ENCODE measurements at places on chromosomes 2 and 18.

GRCh38 chr2:8534729-8535468, 147.0 kb upstream of the ID2 start:
- no peak for DNase-seq

DNA sequence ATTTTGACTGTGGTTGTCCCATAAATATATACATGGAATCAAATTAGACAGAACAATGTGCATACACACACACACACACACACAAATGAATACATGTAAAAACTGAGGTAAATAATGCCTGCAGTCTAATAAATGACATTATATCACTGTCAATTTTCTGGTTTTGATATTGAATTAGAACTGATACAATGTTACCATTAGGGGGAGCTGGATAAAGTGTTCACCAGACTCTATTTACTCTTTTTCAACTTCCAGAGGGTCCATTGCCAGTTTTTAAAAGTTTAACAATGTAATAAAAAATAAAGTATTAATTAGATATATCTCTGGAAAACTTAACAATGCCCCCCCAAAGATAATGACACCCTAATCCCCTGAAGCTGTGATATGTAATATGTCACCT, 1666.8 kb upstream of the TMEFF2 start:
- DNase-seq, result no peak

GRCh38 chr2:177549171-177549570, 156.6 kb downstream of the AGPS start:
- DNase-seq, result no peak

- peak; percentile 57 for DNase-seq
These were observed 154.3 kb upstream of the FN1 start for GRCh38 chr2:215590010-215590745.

DNA sequence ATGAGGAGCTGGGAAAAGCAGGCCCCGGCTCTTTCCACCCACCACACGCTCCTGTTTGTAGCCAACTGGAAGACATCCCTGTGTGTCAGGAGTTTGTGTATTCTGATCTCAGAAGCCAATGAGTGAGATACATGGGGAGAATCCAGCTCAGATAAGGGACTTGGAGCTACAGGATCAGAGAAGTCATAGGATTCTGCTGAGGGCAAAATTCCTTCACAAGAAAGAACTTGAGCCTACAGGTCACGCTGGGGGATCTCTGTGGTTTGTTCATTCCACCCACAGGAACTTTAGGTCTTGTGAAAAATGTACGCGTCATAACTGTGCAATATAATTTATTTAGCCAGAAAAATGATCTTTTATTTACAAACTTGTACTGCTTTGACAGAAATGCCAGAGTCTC, 80.1 kb upstream of the SMIM21 start:
- peak; percentile 53 for DNase-seq

DNA sequence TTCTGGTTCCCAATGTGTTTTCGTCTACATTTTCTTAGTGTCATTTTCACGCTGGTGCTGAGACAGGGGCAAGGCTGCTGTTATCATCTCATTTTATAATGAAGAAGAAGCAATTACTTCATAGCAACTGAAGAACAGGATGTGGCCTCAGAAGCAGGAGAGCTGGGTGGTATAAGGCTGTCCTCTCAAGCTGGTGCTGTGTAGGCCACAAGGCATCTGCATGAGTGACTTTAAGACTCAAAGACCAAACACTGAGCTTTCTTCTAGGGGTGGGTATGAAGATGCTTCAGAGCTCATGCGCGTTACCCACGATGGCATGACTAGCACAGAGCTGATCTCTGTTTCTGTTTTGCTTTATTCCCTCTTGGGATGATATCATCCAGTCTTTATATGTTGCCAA, 7.3 kb downstream of the IL36G start:
- no peak for DNase-seq

DNA sequence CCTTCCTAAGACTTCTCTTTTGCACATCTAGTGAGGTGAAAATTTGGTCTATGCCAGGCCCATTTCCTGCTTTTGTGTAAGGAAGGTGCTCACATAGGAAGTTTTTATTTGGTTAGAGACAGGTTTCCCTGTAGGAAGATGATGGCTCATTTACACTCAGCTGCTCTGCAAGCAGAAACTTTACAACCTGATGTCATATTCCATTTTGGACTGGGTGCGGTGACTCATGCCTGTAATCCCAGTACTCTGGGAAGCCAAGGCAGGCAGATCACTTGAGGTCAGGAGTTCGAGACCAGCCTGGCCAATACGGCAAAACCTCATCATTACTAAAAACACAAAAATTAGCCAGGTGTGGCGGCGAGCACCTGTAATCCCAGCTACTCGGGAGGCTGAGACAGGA, 35.8 kb downstream of the CASP10 start:
- DNase-seq, result peak; percentile 31

DNA sequence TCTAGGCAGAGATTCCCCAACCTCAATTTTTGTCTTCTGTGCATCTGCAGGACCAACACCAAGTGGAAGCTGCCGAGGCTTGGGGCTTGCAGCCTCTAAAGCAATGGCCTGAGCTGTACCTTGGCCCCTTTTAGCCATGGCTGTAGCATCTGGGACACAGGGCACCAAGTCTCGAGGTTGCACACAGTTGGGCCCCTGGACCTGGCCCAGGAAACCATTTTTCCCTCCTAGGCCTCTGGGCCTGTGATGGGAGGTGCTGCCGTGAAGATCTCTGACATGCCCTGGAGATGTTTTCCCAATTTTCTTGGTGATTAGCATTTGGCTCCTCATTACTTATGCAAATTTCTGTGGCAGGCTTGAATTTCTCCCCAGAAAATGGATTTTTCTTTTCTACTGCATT, 105.7 kb upstream of the LDAH start:
- no peak for DNase-seq

DNA sequence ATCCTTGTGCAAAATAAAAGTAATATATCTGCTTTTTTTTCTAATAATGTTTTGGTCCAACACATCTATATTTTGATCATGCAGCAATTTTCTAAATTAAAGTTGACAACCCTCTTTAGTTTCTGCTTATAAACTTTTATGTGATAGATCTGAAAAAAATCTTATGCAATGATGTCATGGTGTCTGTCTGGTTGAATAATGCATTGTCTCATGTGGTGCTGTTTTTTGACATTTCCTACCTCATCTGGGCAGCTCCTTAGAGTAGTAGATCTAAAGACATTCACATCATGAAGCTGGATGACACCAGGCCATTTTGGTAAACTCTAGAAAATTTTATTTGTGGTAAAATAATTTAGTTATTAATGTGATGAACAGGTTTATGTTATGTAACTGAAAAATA, 106.8 kb upstream of the FN1 start:
- DNase-seq, result peak; percentile 7

DNA sequence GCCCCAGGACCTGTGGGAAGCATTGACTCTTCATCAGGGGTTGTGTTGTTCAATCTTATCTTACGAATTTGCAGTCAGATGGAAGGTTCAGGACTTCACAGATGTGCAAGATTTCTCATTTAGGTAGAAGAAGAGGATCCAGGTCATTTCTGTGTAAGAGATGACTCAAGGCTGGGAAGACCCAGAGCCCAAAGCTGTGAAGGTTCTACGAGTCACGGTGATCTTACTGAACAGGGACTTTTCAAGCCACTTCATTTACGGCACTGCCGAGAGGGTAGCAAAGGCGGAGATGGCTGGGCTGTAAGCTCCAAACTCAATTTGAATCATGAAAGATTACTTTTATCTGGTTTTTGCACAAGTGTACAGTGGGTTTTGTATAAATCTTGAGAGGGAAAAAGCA, 228.0 kb upstream of the MEX3C start:
- DNase-seq, result no peak

- DNase-seq, result no peak
These were observed 31.7 kb upstream of the ZNF396 start for GRCh38 chr18:35408843-35409261.
